ENCODE measurements at places on chromosomes 1 and 21. TPM values are rescaled to one million over a fixed set of nuclear protein-coding genes. Genes with fewer than 3 reads are reported as not detected.
A peak's percentile ranks its signal among the peaks of the same experiment; 100 is the strongest.

Gene KCNK2
- total RNA-seq = 0.43 TPM

Gene ACOT11
- total RNA-seq = 62.2 TPM

DNA sequence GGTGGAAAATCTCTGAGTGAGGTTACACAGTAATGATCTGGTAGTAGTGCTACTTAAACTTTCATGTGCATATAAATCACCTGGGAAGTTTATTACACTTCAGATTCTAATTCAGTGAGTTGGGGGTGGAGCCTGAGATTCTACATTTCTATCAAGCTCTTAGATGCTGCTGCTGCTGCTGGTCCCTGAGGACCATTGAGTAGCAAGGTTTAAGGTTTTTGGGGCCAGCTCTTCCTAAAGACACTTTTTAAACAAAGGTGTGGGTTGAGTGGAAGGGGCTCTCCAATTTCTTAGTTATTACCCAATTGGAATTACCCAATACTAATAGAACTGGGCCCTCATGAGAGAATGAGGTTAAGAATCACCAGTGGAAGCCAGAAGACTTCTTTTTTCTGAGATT lies 29.5 kb downstream of the KCNA3 start:
- DNase-seq = no peak

Gene KLF17
- not detected for total RNA-seq

GRCh38 chr1:58739856-58740466 lies 40.1 kb upstream of the MYSM1 start:
- DNase-seq = peak; percentile 60

Gene FCRL3
- not detected for total RNA-seq

Gene ENAH
- total RNA-seq = 17.6 TPM

Gene SYCP1
- not detected for total RNA-seq

DNA sequence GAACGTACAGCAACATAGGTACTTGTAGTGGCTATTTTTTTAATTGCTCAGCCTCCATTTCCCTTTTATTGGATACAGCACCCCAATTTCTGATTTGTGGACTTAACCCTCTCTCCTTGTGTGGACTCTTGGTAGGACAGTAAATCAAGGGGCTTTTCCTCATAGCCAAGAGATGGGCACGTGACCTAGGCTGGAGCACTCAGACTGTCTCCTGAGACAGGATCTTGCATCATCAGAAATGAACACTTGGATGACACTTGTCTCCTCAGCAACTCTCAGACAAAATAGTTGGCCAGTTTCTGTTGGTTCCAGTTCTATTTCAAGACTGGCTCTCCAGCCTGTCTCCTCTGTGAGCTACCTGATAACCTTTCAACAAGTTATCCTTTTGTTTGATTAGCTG lies 112.9 kb upstream of the ZNF678 start:
- no peak for DNase-seq

- no peak for DNase-seq
Observed at GRCh38 chr1:13699510-13699909, 478 bp upstream of the PRDM2 start.

- no peak for DNase-seq
Observed at GRCh38 chr1:209354111-209354839, 229.2 kb upstream of the CAMK1G start.

DNA sequence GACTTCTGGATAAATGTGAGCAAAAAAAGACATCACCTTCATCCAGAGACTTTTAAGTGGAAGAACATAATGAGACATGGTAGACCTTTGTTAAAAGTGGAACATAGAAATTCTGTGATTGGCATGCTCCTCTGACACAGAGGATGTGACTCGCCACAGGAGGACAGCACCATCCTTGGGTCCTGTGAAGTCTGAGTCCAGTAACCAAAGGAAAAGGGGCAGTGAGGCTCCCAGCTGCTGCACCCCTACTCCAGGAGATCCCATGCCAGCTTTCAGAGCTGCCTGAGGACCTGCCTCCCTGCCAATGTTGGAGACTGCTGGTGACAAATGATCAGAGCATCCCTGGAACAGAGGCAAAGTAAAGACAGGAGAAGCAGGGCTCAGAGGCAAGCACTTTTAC lies 136.2 kb downstream of the BRINP2 start:
- no peak for DNase-seq

GRCh38 chr1:103197216-103197615 lies 88.9 kb upstream of the COL11A1 start:
- no peak for DNase-seq

GRCh38 chr1:61202854-61203598 lies 120.7 kb downstream of the NFIA start:
- DNase-seq = no peak

GRCh38 chr1:211610779-211611556 lies 32.0 kb upstream of the SLC30A1 start:
- no peak for DNase-seq

Gene LMX1A
- 0.31 TPM for total RNA-seq

DNA sequence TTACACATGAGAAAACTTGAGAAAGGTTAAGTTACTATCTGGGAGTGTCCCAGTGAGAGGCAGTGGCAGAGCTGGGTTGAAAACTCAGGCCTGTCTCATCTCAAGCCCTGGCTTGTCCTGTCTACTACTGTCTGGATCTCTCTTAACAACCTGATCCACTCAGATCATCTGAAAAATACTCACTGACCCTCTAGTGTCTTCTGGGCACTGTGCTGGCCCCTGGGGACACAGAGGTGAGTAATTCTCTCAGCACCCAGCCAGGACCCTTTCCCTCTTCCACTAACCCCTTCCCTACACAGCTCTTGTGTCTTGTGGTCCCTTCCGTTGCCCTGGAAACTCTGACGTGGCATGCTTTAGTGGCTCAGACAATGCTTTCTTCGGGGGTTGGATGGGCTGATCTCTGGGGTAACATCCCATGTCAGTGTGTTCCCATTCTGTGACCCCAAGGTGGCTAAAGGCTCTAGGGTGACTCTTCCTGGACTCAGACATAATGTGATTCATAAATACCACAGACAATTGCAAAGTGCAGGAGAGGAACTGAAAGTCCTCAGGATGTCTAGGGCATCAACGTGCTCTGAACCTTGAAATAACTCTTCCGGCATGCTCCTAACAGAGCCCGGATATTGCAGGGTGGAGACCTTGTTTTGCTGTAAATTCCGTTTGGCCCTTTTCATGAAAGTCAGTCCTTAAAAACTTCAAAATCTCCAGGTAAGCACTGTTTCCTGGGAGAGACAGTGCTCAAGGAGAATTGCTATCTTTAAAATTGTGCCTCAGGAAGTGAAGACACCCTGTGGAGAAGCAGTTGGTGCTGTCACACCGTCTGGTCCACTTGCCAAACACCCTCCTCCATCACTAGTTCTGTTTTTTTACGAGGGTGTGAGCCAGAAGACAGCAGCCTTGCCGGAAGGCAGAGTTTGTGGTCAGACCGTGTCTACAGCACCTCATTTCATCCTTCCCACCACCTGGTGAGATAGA lies 4.0 kb downstream of the SHISAL2A start:
- DNase-seq = peak; percentile 56

Measured in mucosa of descending colon (tissue), 3 donors.